ENCODE measurements at places on chromosomes 4 and X.

- DNase-seq: no peak
Observed at GRCh38 chr4:72390409-72390808, 178.6 kb downstream of the ADAMTS3 start.

DNA sequence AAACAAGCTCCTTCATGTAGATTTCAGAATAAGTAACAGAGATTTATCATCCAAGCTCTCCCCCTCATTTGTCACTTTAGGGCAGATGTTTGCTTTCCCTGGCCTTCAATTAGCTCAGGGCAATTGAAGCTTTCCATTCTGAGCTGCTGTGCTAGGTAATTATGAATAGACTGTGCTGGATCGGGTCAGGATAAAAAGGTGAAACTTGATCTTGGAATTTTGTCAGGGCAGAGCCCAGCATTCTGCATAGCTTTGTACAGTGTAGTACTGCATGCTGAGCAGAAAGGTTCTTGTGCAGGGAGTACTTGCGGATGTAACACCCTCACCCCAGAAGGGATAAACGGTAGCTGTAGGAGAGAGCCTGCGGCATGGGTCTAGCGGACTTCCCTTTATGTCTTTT is 64.0 kb upstream of the CLDN34 start:
- no peak for DNase-seq

GRCh38 chrX:52608961-52609360 is 45.7 kb downstream of the SSX7 start:
- no peak for DNase-seq

- DNase-seq: no peak
Observed at GRCh38 chr4:95742179-95742578, 97.7 kb upstream of the PDHA2 start.

DNA sequence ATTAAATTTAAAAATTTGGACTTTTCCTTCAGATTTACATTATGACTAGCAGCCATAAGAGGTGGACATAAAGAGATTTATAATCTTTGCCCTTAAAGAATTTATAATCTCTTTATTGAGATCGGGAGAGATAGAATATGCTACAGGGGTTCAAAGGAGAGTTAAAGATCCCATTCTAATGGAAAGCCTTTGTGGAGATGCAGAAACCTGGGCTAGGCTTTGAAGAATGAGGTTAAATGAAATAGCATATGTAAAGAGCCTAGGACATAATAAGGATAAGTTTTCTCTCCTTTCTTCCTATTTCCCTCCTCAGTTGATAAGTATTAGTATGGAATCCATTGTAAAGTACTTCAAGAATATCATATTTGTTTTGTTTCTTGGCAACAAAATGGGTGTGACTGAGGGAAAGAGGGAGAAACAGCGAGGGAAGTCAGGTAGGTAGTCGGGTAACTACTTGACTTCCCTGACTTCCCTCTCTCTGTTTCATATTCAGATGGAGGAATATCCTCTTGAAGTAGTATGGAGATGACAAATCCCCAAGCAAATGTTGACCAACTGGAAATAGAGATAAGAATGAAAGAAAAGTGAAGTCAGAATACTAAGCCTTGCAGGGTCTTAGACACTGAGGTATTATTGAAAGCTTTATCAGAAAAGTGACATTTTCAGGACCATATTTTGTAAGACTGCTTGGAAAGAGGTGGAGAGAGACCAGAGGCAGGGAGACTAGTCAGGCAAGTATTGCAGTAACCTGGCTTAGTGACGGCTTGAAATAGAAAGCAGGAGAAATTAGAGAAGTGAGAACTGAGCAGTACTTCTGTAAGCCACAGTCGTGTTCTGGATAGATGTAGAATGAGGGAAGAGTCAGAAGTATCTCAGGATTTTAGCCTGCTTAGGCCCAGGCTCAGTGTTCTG is 82.9 kb downstream of the PDLIM5 start:
- no peak for DNase-seq

DNA sequence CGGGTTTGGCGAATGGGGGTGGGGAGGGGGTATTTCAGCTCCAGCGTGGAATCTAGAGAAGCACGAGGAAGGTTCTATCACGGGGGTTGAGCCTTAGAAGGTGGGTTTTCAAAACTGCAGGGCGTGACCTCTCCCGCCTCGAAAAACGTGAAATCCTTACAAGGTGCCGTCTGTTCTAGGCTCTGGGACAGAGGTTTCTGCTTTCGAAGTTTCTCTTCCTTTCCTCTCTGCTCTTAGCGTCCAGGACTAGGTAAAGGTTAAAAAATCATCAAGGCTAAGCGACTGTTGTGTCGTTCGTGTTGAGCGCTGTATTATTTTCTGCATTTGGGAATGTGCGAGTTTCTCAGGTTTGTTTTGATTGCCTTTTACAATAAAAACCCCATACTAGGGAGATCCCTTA is 1.1 kb downstream of the FHL1 start:
- DNase-seq: no peak

DNA sequence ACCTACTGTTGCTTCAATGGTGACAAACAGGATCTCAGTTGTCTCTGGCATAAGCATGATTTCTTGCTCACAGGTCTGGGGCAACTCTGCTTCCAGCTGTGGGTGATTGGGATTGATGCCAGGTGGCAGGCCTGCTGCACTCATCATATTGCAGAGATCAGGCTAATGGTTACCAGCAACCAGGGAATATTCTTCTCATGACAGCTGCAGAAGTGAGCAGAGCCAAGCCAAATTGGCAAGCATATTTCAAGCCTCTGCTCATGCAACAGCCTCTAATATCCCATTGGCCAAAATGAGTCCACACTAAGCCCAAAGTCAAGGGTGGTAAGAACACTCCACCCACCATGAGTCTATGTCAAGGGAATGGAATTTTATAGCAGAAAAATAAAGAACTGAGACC is 26.7 kb upstream of the TBC1D19 start:
- no peak for DNase-seq

DNA sequence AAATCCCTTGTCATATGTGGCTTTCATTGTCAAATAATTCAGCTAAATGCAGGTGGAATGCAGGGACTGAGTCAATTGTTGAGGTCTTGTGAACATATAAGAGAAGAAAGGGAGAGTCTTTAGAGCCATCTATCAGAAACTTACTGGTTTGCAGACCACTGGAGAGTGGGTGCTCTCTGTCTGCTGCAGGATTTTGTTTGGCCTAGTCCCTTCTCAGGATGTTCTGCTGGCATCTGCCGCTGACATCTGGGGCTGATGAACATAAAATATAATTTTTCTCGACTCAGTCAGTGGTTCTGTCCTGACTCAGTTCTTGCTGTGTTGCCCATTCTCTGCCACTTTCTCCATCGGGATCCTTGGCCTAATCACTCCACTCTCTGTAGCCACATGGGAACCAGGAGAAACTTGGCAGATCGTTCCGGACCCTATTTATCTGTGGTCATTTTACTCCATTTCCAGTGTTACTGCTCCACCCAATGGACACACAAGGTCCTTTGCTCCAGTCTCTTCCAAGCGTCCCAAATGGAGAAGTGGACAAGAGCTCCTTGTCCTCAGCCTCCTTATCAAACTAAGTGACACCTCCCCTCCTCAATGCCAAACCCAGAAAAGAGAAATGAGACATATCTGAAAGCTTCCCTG is 436.2 kb downstream of the FAT4 start:
- DNase-seq: no peak

DNA sequence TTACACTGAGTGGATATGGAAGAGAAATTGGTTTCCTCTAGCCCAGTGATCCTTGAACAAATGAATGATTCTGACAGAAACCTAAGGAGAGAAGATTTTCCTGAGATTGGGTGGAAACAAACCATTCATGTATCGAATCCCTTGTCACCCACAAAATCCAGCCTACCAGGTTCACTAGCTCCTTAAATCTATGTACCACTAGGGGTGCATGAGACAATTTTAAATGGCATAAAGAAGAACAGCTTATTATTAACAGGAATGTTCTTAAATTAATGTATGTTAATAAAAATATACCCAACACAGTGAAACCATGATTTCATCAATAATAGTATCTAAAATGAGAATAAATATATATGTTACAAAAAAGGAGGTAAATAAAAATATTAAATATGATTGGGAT is 118.4 kb upstream of the LNX1 start:
- no peak for DNase-seq

- DNase-seq: no peak
Observed at GRCh38 chrX:150649096-150649870, 43.9 kb upstream of the MTMR1 start.

DNA sequence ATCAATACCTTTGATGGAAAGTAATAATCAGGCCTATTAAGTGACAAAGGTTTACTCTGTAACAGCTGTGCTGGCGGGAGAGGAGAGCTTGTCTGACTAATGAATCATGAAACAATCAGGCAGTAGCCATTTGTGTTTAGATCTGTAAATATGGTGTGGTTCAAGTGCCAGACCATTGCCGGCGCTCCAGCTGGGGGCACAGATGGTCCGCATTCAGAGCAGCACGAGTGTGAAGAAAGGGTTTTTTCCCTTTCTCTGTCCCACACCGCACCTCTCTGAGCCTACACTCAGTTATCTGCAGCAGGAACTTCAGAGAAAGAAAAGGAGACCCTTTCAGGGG is 111.3 kb upstream of the PAQR3 start:
- DNase-seq: no peak

DNA sequence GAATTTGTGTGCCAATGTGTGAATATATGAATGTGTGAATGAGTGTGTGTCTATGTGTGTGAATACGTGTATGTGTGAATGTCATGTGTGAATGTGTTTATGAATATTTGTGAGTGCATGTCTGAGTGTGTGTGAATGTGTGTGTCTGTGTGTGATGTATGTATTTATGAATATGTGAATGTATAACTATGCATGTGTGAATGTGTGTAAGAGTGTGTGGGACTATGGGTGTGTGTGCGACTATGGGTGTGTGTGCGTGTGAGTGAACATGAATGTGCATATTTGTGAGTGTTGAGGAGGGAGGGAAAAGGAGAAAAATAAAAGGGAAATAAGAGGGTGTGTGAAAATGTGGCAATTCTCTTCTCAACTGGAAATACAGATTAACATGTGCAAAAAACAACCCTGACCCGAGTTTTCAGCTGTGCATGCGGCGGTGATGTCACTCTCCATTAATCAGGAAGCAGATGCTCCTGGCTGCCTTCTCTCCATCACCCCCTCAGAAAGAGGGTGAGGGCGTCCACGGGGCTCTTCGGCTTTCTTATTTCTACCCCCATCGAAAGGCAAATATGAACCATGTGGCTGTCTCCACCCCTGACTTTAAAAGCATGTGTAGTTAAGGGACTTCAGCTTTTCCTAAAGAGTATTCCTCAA is 219.8 kb downstream of the MAML3 start:
- DNase-seq: no peak

DNA sequence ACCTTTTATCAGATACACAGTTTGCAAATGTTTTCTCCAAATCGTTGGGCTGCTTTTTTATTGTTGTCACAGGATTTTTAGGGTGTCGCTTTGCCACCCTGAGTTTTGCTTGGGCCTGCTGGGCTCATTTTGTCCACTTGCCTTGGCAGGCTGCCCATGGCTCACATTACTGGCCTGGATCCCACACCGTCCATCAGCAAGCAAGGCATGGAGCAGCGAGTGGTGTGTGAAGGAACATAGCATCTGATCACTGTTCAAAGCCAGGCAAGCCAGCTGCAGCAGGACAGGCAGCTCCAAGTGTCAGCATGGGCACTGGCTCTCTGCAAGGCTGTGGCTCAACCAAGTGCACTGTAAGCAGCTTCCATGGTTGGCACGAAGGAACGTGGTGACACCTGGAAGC is 261.4 kb upstream of the TECRL start:
- DNase-seq: no peak

- no peak for DNase-seq
Observed at GRCh38 chr4:188092824-188093223, 16.6 kb downstream of the TRIML2 start.

DNA sequence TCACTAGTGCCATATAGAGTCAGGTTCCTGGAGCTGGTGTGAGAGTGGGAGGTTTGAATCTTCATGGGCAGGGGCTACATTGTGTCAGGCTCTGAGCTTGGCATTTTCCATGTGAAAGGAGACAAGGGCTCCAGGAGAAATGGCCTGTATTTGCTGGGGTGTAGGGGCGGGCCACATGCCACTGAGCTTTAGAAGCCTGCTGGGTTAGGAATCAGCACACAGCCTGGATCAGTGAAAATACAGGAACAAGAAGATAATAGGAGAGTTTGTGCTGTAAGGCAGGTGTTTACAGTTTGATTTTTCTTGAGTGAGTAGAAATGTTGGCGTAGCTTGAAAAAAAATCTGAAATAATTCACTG is 35.4 kb downstream of the TBC1D14 start:
- no peak for DNase-seq

DNA sequence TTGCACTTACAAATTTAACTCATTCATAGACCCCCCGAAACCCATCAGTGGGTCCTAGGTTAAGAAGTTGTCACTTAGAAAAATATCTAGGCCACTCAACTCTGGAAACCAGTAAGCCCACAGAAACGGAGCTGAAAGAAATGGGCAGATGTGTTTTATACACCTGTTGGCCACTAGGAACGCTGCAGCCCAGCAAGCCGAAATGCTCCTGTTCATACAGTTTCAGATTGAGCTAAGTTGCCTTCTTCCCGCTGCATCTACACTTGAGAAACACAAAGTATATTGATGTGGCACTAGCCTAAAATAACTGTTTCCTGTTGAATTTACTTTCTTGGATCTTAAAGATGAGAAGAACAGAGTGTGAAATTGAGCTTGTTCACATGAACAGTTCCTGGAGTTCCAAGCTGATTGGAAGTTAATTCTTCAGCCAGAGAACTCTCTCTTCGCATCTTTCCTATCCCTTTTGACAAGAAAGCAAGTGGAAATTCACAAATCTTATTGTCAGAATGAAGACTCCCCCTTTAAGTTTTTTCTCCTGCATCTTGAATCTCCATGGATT is 174.1 kb downstream of the RBMX2 start:
- DNase-seq: no peak

- DNase-seq: no peak
Observed at GRCh38 chrX:47283015-47283771, 50.4 kb downstream of the USP11 start.

DNA sequence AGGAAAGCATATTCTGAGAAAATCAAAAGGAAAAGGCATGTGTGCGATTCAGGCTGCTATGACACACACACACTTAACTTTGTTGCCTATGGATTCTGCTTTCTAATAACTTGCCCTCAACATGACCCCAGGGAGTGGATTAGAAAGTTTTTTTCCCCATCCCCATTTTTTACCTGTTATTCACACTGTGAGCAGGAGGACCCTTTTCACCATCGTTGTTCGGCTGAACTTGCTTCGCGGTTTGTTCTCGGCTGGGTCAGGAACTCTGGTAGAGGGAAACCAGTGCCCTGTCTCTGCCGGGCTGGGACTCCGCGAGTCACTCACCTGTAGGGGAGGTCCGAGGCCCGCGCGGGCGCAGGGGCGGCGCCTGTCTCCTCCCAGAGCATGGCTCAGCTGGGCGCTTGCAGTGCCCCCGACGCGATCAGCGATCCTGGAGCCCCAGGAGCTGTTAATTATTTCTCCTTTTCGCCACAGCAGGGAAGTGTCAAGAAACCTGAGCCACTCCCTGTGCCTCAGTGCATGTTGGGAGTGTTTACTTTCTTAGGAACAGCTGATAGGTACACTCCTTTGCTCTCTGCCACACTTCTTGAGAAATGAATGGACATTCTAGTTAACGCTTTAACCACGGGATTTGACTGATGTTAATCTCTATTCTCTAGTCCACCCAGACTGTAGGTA is at the start of gene RASSF6:
TSS of gene RASSF6 (minus strand) at position 322 of the 678 bp plus-strand sequence. CDS start 8,641 bp downstream, outside the sequence.
- DNase-seq: no peak

GRCh38 chr4:182448281-182449151 is 205.3 kb downstream of the TENM3 start:
- no peak for DNase-seq

- DNase-seq: no peak
Observed at GRCh38 chr4:26326791-26327190, 6.0 kb downstream of the RBPJ start.
